Esophagus squamous epithelium (tissue), 5 donors: ENCODE measurements at places on chromosomes 5 and 9.

- no peak for DNase-seq
Observed at GRCh38 chr5:14408969-14409586, 172.5 kb upstream of the OTULINL start.

DNA sequence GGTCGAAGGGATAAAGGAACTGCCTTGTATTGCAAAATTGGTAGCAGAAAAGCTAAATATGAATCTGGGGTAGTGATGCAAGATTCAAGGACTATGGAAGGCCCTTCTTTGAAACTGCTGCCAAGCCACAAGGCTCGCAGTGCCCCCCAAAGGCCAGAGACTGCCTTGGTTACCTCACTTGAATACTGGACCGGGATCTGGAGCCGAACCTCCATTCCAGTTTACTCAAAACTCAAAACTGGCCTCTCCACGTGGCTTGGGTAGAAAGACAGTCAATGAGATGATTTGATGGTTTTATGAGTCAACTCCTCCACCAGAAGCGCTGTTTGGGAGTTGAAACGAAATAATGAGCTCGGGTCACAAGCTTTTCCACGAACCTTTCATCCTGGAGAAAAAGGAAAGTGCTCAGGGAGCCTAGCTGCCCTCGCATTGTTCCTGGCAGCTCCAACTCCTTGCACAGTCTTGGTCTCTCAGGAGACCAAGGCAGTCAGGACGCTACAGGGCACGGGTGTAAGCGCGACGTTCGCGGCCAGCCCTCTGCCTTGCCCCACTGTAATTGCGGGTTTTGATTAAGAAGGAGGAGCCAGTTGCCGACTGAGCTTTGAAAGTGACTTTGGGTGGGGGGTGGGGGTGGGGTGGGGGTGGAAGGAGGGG, 2.8 kb downstream of the ST8SIA4 start:
- DNase-seq, result peak; percentile 18

DNA sequence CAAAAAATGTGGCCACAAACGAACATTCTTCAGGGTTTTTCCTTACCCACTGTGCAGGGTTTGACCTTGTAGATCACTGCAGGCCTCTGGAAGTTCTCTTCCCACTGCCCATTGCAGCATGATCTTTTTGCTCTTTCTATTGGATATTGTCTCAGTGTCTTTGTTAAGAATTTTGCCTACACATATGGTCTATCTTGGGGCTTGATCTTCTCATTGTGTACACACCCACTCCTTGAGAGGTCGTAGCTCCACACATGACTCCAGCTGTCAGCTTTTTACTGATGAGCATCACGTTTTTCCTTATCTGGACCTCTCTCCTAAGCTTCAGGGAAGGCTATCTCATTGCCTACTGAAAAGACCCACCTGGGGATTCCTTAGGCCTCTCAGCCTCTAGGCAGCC, 3.0 kb upstream of the GLRX start:
- no peak for DNase-seq

DNA sequence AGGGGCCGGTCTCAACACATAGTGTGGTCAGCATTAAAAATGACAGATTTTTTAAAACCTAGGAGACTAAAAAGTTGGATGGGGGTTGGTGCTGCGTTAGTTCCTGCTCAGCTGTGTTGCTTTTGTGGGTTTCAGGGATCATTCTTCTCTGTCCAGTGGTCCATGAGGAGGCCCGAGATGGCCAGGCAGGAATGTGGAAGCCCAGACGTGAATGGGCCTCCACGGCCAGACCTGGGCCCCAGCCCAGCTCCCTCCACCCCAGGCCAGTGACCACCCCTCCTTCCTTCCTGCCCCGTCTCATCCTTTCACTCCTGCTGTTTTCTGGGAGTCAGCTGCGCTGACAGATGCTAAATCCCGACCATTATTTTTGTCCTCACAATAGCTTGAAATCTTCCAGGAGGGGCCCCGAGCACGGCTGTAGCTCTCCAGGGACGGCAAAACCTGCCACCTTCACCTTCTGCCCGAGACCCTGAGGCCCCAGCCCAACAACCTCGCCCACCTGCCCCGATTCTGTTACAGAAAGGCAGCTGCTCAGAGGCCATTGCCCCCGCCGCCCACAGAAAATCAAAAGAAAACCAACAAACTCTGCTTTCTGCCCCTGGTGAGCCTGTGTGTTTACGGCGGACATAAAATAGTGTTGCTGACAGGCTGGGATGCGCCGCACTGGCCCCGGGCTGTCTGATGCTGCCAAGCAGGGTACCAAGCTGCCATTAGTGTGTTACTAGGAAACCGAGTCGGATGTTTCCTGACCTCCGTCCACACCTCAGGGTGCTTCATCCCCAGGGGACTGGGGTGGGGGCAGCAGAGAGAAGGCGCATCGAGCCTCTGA, 83.7 kb upstream of the SARDH start:
- no peak for DNase-seq

DNA sequence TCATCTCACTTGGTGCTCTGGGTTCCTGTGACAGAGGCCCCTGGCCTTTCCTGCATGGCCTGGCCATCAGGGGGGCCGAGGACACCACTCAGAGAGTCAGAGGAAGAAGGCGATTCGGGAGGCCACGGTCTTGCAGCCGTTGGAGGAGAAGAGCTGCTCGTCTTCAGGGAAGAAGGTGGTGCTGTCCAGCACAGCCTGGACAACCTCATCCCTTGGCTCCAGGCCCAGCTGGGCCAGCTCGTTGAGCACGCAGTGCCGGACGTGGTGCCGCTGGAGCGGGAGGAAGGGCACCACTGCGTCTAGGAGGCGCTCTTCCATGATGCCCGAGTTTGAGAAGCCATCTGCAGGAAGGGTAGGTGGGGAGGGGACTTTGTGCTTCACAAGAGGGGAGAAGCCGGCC, 3.2 kb downstream of the TOR2A start:
- DNase-seq, result no peak

DNA sequence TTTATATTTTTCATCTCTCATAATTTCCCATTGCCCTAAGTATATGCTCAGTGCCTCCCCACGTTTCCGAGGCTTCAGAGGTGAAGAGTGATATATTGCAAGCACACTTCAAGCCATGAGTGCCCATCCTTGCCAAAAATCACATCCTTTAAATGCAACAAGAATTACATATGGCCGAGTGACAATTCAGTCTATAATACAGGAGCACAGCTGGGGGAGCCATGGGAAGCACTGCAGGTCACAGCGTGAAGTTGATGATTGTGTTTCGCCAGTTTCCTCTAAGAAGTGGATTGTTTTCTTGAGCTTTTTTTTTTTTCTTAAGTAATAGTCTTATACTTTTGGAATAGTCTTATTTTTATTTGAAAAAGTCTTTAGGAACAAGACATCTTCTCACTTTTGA, 61.1 kb downstream of the MTRR start:
- no peak for DNase-seq

- DNase-seq, result no peak
Observed at GRCh38 chr5:58925627-58926540, 343.0 kb downstream of the RAB3C start.

- no peak for DNase-seq
Observed at GRCh38 chr9:132507670-132508469, 74.5 kb upstream of the BARHL1 start.

- DNase-seq, result no peak
Observed at GRCh38 chr5:2030131-2030530, 147.4 kb upstream of the IRX4 start.

GRCh38 chr5:88664645-88665044, 218.3 kb downstream of the MEF2C start:
- DNase-seq, result no peak

DNA sequence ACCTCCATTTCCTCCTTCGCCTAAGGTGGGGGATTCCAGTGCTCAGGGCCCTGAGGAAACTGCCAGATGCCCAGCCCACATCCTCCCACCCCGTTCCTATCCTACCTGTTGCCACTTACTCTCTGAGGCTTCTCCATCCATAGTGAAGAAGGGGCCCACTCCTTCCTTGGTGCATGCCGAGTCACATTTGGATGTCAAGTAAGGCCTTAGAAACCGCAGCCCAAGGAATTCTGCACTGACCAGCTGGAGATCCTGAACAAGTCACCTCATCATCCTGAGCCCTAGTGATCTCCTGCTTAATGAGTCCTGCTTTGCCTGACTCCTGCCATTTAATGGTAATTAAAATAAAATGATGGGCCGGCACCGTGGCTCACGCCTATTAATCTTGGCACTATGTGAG, 6.7 kb upstream of the TNIP1 start:
- DNase-seq, result no peak

DNA sequence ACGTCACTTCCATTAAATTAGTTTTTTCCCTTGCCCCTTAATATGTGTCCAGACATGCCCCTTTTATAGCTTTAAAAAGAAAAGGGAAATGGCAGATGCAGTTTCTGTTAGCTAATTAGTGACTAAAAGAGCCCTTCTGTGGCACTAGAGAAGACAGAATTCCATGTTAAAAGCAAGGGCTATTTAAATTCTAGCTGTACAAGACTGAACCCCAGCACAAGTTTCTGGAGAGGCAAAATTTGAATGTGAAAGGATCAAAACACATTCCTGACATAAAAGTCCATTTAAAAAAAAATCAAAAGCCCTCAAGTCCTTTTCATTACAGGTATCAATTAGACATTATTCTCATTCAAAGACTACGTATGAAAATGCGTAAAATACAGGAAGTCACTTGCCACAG, 78.7 kb downstream of the HAPLN1 start:
- DNase-seq, result no peak

DNA sequence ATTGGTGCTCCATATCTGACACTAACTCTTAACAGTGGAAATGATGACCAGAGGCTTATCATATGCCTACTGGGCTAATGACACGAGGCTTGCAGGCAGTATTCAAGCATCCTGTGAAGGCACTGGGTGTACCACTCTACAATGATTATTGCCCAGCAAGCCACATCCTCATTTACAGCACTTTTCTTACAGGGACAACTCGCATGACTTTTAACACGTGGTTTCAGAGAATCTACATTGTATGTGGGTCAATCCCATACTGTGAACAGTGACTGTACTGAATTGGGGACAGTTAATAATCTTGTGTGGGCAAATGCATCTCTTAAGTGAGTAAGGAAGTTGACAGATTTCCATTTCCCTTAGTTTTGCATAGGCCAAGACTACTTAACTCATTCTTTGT, 260.0 kb downstream of the TRPM3 start:
- no peak for DNase-seq

DNA sequence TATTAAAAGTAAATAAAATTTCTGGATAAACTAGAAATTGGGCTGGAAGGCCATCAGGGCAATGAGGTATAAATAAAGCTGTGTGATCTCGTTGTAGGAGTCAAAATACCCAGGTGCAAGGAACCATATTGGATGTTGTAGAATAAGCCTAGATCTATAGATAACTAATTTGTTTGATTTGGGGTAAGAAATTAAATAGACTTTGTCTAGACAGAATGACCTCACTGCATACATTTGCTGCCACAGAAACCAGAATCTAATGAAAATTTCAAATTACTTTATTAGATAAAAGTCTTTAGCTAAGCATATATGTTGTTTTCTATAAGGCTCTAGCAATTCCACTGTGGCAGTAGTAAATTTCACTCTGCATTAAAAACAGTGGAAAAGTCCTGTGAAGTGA, 225.2 kb upstream of the ITGA1 start:
- DNase-seq, result no peak

DNA sequence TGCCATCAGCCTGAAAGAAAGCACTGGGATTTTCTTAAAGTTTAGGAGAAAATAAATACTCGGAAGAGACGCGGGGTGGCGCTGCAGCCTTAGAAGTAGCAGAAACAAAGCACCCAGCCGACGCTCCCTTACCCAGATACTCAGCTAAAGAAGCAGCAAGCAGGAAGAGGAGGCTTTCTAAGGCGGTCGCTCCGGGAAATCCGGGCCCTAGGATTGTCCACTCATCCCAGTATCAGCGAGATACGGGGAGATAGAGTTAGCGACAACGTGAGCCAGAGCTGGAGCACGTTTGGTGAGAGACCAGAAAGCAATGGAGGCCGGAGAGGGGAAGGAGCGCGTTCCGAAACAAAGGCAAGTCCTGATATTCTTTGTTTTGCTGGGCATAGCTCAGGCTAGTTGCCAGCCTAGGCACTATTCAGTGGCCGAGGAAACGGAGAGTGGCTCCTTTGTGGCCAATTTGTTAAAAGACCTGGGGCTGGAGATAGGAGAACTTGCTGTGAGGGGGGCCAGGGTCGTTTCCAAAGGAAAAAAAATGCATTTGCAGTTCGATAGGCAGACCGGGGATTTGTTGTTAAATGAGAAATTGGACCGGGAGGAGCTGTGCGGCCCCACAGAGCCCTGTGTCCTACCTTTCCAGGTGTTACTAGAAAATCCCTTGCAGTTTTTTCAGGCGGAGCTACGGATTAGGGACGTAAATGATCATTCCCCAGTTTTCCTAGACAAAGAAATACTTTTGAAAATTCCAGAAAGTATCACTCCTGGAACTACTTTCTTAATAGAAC, at the start of gene PCDHB2:
Gene PCDHB2, plus strand, starts transcription at position 135 of the 782 bp plus-strand sequence. Its CDS starts 176 bp downstream, at position 311.
- no peak for DNase-seq

GRCh38 chr5:135238622-135239452, 160.2 kb downstream of the MACROH2A1 start:
- no peak for DNase-seq

DNA sequence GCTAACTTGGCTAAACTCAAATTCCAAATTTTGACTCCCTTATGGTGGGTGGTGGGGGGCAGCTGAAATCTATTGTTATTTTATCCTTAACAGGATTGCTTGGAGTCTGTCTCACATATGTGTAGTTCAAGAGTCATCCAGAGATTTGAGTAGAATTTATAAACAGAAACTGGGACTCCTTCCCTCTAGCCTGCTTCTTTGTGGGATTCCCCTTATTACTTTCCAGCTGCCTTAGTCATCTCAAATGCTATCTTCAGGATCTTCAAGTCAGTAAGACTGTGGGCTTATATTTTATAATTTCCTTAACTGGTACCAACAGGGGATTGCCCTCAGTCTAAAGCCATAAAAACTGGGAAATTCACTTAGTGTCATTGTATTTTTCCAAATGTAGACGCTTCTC, 55.5 kb downstream of the NNT start:
- no peak for DNase-seq

DNA sequence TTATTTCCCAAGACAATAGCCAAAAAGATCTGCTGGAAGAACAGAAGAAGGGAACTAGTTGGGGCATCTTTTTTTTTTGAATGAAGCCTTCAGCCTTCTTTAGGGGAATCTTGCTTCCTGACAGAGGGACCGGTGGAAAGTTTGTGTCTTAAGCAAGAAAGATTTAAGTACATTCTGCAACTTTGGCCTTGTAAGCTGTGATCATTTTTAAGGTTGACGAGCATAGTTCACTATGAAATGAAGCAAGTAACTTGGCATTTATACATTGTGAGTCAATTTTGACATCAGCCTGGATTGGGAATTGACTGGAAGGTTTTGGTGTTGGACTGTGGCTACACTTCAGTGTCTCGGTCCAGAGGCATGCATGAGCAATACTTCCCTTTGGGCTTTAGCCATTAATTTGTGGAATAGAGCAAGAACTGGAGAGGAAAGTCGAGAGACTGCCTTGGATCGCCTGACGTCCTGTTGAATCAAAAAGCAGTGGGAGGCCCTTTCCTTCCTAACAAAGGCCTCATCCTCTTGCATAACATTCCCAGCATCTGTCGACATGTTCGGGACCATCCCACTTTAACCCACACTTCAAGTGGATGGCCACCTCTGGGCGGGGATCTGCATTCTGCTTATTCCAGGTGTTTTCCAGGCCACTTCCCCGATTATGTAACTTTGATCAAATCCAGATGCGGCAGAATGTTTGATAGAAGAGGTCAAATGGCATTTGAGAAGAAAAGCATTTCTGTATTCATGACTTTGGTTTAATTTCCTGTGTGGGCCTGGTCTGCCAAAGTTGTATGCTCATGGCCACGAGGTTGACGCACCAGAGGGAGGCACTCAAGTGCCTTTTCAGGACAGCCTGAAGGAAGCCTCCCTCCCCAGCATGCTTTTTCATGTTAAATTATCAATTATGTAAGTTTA, 12.5 kb downstream of the ABL1 start:
- DNase-seq, result no peak
